Muscle of leg (tissue), 16 donors: ENCODE measurements at places on chromosomes 11 and 22. TPM values are rescaled to one million over a fixed set of nuclear protein-coding genes. Genes with fewer than 3 reads are reported as not detected.

DNA sequence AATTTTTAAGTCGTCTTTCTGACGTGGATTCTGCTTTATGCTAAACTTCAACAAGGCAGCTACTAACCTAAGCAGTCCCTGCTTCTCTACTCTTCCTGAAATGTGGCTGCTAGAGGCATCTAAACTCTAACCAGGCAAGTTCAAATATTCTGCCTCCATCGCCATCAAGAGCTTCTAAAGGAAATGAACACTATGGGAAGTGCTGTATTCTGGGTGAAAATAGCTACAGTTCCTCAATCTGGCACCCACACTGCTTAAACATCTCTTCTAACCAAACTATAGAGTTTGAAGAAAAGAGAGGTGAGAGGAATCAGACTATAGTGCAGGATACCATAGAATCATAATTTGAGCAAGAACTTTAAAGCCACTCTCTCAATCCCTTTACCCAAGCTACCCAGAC is 6.3 kb downstream of the NRIP3 start:
- DNase-seq = no peak

GAB4 gene
- total RNA-seq = not detected

ANGPTL5 gene
- total RNA-seq = 9.4 TPM

DNA sequence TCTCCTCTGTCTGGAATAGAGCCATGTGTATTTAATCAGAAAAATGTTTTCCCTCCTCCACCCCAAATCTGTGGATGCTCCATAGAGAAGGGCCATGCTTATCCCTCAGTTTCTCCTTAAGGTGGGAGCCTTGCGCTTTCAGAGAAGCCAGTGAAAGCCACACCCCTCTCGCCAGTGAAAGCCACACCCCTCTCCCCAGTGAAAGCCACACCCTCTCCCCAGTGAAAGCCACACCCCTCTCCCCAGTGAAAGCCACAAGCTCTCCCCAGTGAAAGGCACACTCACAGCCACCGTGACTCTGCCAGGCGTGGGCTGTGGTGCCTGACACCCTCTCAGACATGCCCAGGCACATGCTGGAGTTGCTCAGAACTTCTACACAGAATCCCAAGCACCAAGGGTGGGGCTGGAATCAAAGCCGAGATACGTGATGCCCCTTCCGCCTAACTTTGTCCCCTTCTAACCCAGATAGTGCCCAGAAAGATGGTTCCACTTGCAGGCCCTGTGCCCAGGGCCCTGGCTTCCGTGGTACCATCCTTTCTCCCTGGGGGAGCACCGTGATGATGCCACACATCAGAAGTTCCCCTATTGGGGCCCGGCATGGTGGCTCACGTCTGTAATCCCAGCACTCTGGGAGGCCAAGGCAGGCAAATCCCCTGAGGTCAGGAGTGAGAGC is 16.5 kb upstream of the PRR5 start:
- DNase-seq = no peak

RAB39A gene
- 0.58 TPM for total RNA-seq

SPA17 gene
- 3.5 TPM for total RNA-seq

FHIP1B gene
- 14.0 TPM for total RNA-seq

GRCh38 chr11:126991596-126991995 is 9.0 kb downstream of the KIRREL3 start:
- no peak for DNase-seq

APOL5 gene
- 1.1 TPM for total RNA-seq

DNA sequence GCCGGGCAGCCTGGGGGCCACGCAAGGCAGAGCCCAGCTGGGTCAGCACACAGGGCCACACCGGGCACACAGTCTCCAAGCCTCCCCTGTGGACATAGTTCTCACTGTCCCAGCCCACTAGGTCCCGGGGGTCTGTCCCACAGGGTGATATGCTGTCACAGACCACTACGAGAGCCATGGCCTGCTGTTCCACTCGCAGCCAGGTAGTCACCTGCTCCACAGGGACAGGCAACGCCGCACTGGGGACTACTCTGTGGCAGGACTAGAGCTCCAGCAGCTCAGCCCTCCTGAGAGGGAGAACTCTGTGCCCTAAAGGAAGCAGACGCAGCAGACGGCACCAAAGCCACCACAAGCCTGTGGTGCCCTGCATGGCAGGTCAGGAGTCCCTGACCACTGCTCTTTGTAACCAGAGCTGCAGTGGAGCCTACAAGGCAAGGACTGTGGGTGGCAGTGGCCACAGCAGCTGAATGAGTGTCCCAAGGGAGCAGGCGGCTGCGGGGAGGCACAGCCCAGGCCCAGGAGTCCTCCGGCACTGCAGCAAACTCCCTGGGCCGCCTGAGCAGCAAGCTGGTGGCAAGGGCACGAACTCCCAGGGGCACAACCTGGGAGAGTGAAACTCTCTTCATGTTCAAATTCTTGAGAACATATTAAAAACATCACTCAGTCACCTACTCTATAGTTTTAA is 171.2 kb upstream of the GRK3 start:
- no peak for DNase-seq

DNA sequence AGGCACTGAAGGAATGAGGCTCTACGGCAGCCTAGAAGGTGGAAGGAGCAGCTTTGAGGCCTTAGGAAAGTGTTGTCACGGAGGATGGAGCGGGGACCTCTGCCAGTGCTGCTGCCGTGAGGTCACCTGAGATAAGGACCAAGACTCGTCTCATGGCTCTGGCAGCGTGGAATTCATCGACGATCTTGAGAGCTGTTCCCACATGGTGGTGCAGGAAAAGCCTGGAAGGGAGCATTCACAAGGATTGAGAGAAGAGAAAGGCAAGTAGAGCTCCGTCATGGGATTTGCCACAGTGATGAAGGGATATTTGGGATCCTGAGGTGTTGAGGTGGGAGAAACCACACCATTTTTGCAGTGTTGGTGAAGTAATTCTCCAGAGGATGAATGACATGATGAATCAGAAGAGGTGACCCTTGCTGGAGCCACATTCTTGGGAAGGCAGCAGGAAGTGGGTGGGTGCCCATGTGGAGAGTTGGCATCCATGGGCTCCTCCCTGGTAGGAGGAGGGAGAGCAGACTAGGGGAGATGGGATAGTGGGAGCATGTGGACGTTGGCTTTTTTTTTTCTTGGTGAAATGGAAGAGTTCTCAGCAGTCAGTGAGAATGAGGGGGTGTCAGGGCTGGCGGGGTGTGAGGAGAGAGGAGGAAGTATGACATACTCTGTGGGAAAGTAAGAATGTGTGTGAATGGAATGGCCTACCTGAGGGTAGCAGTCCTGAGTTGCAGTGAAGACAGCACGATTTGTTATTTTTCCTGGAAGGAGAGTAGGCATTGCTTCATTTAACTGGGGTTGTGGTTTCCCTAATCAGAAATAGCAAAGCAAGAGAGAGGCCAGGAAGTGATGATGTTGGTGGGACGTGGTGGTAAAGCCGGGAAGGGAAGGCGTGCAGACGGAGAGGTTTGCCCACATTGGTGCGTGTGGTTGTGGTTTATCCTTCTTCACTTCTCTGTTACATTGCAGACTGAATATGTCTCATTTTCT is 11.1 kb downstream of the PPP6R3 start:
- DNase-seq = no peak

- no peak for DNase-seq
These were observed 264.4 kb downstream of the DDX10 start for GRCh38 chr11:108929241-108929640.

DNA sequence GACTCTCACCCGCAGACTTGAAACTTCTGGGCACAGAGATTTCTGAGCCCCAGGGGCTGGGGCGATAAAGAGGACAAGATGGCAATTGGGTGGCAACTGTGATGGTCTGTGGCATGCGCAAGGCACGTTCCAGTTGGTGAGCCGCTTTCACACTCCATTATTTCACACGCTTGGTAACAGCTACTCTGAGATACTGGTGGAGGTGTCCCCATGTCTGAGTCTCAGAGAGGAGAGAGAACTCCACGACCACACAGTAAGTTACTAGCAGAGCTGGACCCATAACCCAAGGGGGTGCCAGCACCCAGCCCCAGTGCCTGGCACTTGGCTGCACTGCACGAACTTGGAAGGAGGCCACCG is 6.0 kb upstream of the KCNJ4 start:
- no peak for DNase-seq

TP53I11 gene
- 14.7 TPM for total RNA-seq

DNA sequence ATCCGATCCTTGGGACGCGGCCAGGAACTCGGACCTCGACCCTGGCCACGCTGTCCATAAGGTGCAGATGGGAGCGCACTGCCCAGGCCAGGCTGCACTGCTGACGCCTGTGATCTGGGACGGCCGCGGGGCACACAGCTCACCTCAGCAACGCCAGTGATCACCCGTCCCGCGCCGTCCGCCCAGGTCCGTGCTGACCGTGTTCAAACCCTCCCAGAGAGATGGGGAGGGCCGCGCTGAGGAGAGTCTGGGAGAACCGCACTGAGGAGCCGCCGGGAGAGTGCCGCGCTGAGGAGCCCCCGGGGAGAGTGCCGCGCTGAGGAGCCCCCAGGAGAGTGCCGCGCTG is 636 bp downstream of the KCNQ1OT1 start:
- no peak for DNase-seq

PLAAT2 gene
- total RNA-seq = not detected

GRCh38 chr11:96237766-96238266 is 105.2 kb downstream of the MAML2 start:
- no peak for DNase-seq
